Large intestine (tissue), 12 donors: ENCODE measurements at places on chromosomes 7 and 10. TPM values are rescaled to one million over a fixed set of nuclear protein-coding genes. Genes with fewer than 3 reads are reported as not detected.

Gene PRTFDC1
- polyA plus RNA-seq: 34.3 TPM

Gene MET
- polyA plus RNA-seq: 10.6 TPM

Gene ABLIM1
- polyA plus RNA-seq: 54.9 TPM

Gene TUBB8
- polyA plus RNA-seq: 0.81 TPM

Gene AKR1D1
- 4.4 TPM for polyA plus RNA-seq

Gene FEZF1
- not detected for polyA plus RNA-seq

Gene DNAH11
- polyA plus RNA-seq: 0.40 TPM

Gene BAMBI
- polyA plus RNA-seq: 50.4 TPM
